Activated T-helper 1 cell treated with anti-CD3 and anti-CD28 coated beads, Interleukin-12 subunit alpha, Interleukin-12 subunit beta, Interleukin-2, Interleukin-4 antibody, amounts not matched to agents 30 ng/mL and 10 ng/mL and 1 ng/mL, durations not matched to agents 14 hours and 24 hours and 36 hours (primary cell): ENCODE measurements at places on chromosomes 1 and 21.

- no peak for DNase-seq
These were observed 665.8 kb upstream of the CAMK1G start for GRCh38 chr1:208917723-208918122.

DNA sequence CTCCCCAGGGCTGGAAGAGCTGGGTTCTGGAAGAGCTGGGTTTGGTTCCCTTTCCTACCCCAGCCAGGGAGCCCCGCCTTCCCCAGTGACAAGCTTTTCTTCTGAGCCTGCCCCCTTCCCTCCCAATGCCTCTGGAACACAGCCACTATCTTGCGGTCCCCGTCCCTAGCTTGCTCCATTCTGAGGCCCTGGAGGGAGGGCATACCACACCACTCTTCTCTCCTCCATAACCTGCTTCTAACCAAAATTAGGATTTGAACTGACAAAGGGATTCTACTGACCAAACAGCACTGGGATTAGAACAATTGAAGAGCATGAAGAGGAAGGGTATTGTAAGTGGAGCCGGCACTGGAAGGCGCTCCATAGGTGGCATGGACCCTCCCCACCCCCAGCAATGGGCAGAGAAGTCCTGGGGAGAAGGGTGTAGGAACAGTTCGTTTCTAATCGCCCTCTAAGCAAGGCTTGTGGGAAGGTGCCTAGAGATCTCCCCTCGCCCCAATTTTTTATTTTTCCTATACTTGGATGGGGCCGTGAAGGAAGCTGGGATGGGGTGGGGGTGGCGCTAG is 690 bp downstream of the C1orf216 start:
- DNase-seq: no peak

DNA sequence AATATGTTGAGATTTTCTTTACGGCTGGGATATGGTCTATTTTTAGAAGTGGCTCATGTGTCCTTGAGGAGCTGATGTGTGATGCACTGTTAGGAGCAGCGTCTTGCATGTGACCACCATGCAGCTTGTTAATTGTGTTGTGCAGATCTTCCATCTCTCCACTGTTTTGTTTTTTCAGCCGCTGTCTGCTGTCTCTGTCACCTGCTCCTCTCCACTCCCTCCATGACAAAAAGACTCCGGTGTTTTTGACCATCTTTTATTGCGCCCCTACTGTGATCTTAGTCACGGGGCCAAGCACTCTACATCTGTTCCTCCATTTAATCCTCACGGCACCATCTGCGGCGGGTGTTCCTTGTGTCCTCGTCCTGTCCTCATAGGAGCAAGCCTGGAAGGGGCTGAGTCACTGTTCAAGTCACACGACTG is 51.8 kb downstream of the ADARB1 start:
- DNase-seq: no peak

DNA sequence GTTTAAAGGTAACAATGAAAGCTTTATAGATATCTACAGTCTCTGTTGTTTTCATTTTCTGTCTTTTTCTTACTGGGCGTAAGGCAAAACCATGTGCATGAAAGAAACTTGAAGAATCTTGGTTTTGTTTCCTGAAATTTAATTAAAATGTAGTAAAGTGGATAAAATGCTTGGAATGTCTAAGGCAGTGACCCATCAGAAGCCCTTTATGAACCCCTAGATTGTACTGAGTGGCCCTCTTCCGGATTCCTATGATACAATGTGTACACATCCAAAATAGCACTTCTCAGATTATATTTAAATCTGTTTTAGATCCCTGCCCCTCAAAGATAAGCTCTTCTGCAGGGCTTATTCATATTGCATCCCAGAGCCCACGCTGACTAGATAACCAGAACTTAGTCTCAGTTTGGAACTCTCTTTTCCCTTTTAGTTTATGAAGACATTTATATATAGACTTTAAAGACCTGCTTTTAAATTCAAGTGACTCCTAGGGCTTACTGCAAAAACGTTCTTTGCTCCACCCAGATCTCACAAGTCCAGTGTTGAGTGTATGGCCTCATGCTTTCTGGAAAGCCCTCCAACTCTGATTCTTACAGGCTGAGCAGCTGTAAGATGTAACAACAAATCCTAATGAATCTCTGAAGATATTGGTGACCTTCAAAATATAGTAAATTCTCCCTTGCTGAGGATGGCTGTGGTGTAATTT is 142.9 kb downstream of the LRRC7 start:
- no peak for DNase-seq

GRCh38 chr1:84844094-84844493 is 48.9 kb downstream of the LPAR3 start:
- no peak for DNase-seq

GRCh38 chr1:219432191-219432606 is 180.7 kb downstream of the ZC3H11B start:
- no peak for DNase-seq
